ENCODE measurements at places on chromosomes 1 and 21.

DNA sequence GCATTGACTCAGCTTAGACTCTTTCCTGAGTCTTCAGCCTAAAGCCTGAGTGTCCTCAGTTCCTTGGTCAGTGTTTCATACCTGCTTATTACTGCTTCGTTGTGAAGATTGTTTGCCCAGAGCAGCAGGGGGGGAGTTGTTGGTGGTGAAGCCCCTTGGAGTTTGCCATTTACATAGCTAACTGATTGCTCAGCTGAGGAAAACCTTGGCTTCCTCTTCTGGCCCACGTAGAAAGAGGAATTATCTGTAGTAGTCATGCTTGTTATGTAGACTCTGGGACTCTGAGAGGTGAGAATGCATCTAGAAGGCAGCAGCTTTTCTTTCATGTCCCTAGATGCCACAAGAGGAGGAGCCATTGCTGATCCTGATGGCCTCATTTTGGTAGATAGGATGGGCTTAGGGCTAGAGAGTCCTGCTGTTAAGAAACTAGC lies 125.9 kb downstream of the MAST2 start:
- no peaks in the 10 kb centered on the region for H3K27me3 ChIP-seq
- H3K4me3 ChIP-seq, result no peak overlapping the region
- peaks cover 10% of the 10 kb centered on the region for H3K4me1 ChIP-seq
- H3K27ac ChIP-seq, result no peak overlapping the region
- DNase-seq, result no peak
- no peaks in the 10 kb centered on the region for H3K36me3 ChIP-seq

GRCh38 chr21:35637431-35637830 lies 422.9 kb downstream of the SETD4 start:
- no peaks in the 10 kb centered on the region for H3K4me1 ChIP-seq
- H3K27ac ChIP-seq, result no peak overlapping the region
- DNase-seq, result no peak

DNA sequence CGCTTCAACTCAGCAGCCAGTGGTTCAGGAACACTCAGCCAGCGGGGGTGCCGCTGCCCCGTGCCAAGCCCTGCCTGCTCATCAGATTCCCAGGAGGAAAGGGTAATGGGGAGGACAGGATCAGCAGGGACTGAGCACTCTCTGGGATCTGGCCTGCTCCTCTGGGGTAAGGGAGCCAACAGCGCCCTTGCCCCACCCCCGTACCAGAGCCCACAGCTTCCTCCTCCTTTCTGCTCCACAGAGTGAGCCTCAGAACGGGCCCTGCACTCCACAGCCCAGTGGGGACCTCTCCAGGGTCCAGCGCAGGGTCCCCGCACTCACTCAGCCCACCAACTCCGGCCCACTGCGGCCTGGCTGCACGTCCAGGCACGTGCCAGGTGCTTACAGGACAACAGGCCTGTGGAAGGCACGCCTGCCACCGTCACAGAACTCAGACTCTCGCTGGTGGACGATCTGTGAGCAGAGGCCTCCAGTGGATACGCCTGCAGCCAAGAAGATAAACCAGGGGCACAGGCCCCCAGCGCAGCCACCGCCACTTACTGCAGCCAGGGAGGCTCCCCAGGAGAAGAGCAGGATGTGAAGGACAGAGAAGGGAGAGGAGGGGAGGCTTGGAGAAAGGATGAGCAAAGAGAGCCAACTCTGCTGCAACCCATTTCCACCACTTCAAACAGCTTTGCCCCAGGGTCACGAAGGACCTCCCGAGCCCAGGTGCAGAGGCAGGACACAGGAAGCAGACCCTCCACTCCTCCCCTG lies 2.1 kb downstream of the MEGF6 start:
- H3K27ac ChIP-seq, result no peak overlapping the region
- peaks cover 19% of the 10 kb centered on the region for H3K4me1 ChIP-seq
- no peaks in the 10 kb centered on the region for H3K36me3 ChIP-seq
- no peaks in the 10 kb centered on the region for H3K27me3 ChIP-seq
- H3K4me3 ChIP-seq, result no peak overlapping the region

- no peak overlapping the region for H3K27ac ChIP-seq
- H3K4me1 ChIP-seq, result no peaks in the 10 kb centered on the region
- H3K4me3 ChIP-seq, result no peak overlapping the region
Observed at GRCh38 chr1:106063510-106063909, 993.0 kb upstream of the PRMT6 start.

DNA sequence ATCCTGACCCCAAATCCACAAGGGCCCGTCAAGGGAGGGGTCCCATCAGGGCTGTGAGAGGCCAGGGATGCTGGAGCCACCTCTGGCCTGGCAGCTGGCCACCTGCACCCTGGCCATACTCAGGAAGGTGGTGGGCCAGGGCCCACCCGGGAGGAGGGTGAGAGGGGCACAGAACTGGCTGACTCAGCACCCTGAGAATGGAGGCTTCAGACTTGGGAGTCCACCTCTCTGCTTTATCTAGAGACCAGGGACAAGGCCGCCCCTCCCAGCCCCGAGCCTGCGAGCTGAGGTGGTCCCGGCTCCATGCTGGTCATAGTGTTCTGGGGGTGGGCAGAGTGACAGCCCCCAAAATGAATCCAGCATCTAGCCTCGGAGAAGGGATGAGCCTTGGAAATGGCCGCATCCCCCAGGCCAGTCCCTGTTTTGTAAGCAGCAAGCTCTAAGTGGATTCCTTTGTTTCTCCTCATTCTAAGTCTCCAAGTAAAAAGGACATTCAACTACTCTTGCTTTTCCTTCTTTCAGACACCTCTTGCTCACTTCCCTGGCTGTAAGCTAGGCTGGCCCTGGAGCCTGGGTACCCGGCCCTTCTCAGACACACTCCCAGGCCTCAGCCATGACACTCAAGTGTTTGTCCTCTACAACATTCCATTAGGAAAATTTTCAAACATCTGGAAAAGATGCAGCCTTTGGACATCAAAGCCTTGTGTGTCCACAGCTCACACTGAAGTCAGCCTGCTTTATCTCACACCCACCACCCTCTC lies 12.3 kb downstream of the WNT3A start:
- H3K27ac ChIP-seq, result no peak overlapping the region
- H3K4me3 ChIP-seq, result no peak overlapping the region

- H3K36me3 ChIP-seq, result no peaks in the 10 kb centered on the region
- H3K4me1 ChIP-seq, result no peaks in the 10 kb centered on the region
- no peaks in the 10 kb centered on the region for H3K27me3 ChIP-seq
- H3K4me3 ChIP-seq, result no peak overlapping the region
- DNase-seq, result peak; percentile 41
- no peak overlapping the region for H3K27ac ChIP-seq
Observed at GRCh38 chr1:34681480-34682451, 73.1 kb upstream of the GJB5 start.

GRCh38 chr1:156566436-156566835 lies 5.9 kb downstream of the IQGAP3 start:
- DNase-seq, result no peak
- no peak overlapping the region for H3K27ac ChIP-seq
- no peaks in the 10 kb centered on the region for H3K36me3 ChIP-seq
- no peaks in the 10 kb centered on the region for H3K27me3 ChIP-seq
- no peaks in the 10 kb centered on the region for H3K4me1 ChIP-seq
- no peak overlapping the region for H3K4me3 ChIP-seq

- no peak for DNase-seq
- no peak overlapping the region for H3K27ac ChIP-seq
- H3K27me3 ChIP-seq, result peaks cover 32% of the 10 kb centered on the region
- peaks cover 24% of the 10 kb centered on the region for H3K4me1 ChIP-seq
- H3K36me3 ChIP-seq, result no peaks in the 10 kb centered on the region
Observed at GRCh38 chr1:46490656-46491442, 1.2 kb downstream of the DMBX1 start.

DNA sequence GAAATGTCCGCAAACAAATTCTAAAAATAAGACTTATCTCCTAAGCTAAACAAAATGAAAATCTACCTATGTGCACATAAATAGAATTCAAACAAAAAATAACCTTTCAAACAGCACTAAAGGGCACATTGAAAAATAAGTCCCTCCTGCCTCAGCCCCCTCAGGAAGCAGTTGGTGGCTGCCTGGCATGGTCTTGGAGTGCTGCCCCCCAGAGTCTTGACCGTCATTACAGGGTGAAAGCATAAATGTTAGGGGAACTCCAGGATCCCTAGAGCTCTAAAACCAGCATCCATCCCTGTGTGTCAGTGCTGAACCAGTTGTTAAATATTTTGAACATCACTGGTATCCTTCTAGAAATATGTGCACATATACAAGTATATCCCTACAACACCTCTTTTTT lies 6.5 kb upstream of the NPL start:
- DNase-seq, result no peak
- peaks cover 10% of the 10 kb centered on the region for H3K4me1 ChIP-seq
- no peaks in the 10 kb centered on the region for H3K27me3 ChIP-seq
- H3K36me3 ChIP-seq, result no peaks in the 10 kb centered on the region
- no peak overlapping the region for H3K4me3 ChIP-seq

DNA sequence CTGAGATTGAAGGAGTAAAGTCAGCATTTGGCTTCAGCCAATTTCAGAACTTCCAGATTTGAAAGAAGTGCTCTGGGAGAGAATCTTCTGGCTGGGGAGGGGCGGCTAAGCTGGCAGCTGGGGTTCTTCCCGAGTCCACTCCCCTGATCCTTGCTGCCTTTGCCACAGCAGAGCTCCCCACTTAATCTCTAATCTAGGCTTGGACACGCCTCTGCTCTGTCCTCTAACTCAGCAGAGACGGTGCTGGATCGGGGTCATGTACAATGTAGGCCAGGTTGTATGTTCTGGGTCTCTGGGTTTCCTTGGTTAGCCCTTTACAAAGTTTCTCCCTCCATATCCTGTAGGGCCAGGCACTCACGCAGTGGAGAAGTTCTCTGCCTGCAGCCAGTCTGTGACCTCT lies 10.1 kb upstream of the GSTM3 start:
- no peak overlapping the region for H3K27ac ChIP-seq
- no peaks in the 10 kb centered on the region for H3K4me1 ChIP-seq
- DNase-seq, result no peak
- no peak overlapping the region for H3K4me3 ChIP-seq

- no peaks in the 10 kb centered on the region for H3K4me1 ChIP-seq
- no peak overlapping the region for H3K27ac ChIP-seq
- H3K4me3 ChIP-seq, result no peak overlapping the region
- H3K36me3 ChIP-seq, result no peaks in the 10 kb centered on the region
- no peak for DNase-seq
Observed at GRCh38 chr1:212666116-212666775, 33.4 kb downstream of the BATF3 start.

- H3K27ac ChIP-seq, result no peak overlapping the region
- H3K27me3 ChIP-seq, result no peaks in the 10 kb centered on the region
- no peaks in the 10 kb centered on the region for H3K36me3 ChIP-seq
- no peak for DNase-seq
Observed at GRCh38 chr21:45818904-45819285, 162.7 kb upstream of the COL6A1 start.

GRCh38 chr21:24023402-24023801 lies 1583.9 kb downstream of the MRPL39 start:
- H3K27me3 ChIP-seq, result no peaks in the 10 kb centered on the region
- H3K27ac ChIP-seq, result no peak overlapping the region
- H3K4me1 ChIP-seq, result no peaks in the 10 kb centered on the region
- H3K4me3 ChIP-seq, result no peak overlapping the region
- DNase-seq, result no peak

DNA sequence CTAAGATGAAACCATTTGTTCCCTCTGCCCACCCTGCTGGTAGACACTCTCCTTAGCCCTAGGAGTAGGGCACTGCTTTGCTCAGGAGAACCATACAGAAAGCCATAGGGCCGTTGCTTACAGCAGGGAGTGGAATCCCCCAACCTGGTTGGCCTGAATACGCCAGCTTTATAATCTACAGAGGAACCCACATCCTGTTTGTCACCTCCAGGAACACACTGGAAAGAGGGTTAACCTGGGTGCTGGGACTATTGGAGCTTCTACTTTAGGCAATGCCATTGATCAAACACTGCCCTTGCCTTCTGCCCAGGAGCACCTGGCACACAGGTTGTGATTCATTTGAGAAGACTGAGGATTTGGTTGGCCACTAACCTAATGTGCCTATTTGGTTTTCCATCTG lies 124.8 kb downstream of the TNR start:
- DNase-seq, result no peak
- H3K27me3 ChIP-seq, result no peaks in the 10 kb centered on the region
- H3K27ac ChIP-seq, result no peak overlapping the region
- no peaks in the 10 kb centered on the region for H3K4me1 ChIP-seq

- H3K27ac ChIP-seq, result peak overlapping the region; percentile 28
- H3K4me1 ChIP-seq, result no peaks in the 10 kb centered on the region
- peak; percentile 7 for DNase-seq
- H3K4me3 ChIP-seq, result no peak overlapping the region
- no peaks in the 10 kb centered on the region for H3K27me3 ChIP-seq
Observed at GRCh38 chr1:116847688-116848531, 61.8 kb upstream of the PTGFRN start.

DNA sequence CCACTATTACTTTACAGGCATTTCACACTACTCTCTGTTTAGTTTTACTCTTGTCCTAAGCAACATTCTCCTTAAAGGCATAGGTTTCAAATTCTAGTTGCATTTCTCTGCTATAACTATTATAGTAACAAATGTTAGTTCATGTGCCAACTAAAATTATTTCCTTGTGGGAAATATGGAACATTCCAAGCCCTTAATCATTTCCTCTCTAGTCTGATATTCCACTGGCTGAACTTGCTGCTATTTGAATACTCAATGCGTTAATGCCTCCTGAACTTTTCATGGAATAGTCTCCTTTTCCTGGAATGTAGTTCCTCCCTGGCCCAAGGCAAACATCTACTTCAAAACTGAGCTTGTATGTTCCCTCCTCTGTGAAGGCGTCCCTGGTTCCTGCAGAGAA lies 19.3 kb upstream of the TBX19 start:
- H3K4me3 ChIP-seq, result no peak overlapping the region
- no peaks in the 10 kb centered on the region for H3K27me3 ChIP-seq
- no peaks in the 10 kb centered on the region for H3K4me1 ChIP-seq
- H3K36me3 ChIP-seq, result no peaks in the 10 kb centered on the region
- no peak for DNase-seq

- H3K4me1 ChIP-seq, result no peaks in the 10 kb centered on the region
- no peaks in the 10 kb centered on the region for H3K27me3 ChIP-seq
- no peak overlapping the region for H3K4me3 ChIP-seq
- H3K36me3 ChIP-seq, result no peaks in the 10 kb centered on the region
- H3K27ac ChIP-seq, result no peak overlapping the region
- DNase-seq, result no peak
Observed at GRCh38 chr1:24329797-24330543, 10.8 kb downstream of the GRHL3 start.

- no peak for DNase-seq
- H3K4me1 ChIP-seq, result peaks cover 5% of the 10 kb centered on the region
- H3K36me3 ChIP-seq, result no peaks in the 10 kb centered on the region
- H3K4me3 ChIP-seq, result no peak overlapping the region
Observed at GRCh38 chr21:35720208-35720731, 340.1 kb downstream of the SETD4 start.

GRCh38 chr21:34745557-34746255 lies 76.9 kb downstream of the CLIC6 start:
- H3K4me3 ChIP-seq, result no peak overlapping the region
- no peaks in the 10 kb centered on the region for H3K27me3 ChIP-seq
- peak; percentile 50 for DNase-seq
- no peak overlapping the region for H3K27ac ChIP-seq
- no peaks in the 10 kb centered on the region for H3K36me3 ChIP-seq
- H3K4me1 ChIP-seq, result peaks cover 20% of the 10 kb centered on the region

- peaks cover 5% of the 10 kb centered on the region for H3K4me1 ChIP-seq
- no peak overlapping the region for H3K27ac ChIP-seq
- no peaks in the 10 kb centered on the region for H3K27me3 ChIP-seq
- no peaks in the 10 kb centered on the region for H3K36me3 ChIP-seq
- DNase-seq, result no peak
Observed at GRCh38 chr1:248834343-248834940, 3.6 kb upstream of the ZNF672 start.

- no peaks in the 10 kb centered on the region for H3K4me1 ChIP-seq
- H3K27ac ChIP-seq, result no peak overlapping the region
- H3K36me3 ChIP-seq, result no peaks in the 10 kb centered on the region
- no peak overlapping the region for H3K4me3 ChIP-seq
Observed at GRCh38 chr1:116465845-116466685, 93.0 kb downstream of the ATP1A1 start.

Measured in thyroid gland (tissue), 4 donors.